Left lung (tissue), 14 donors: ENCODE measurements at places on chromosomes 7 and 10.
A peak's percentile ranks its signal among the peaks of the same experiment; 100 is the strongest.

GRCh38 chr7:31122649-31123058, 70.5 kb downstream of the ADCYAP1R1 start:
- DNase-seq: peak; percentile 62

- no peak for DNase-seq
Observed at GRCh38 chr10:88314362-88314761, 268.8 kb downstream of the RNLS start.

- no peak for DNase-seq
Observed at GRCh38 chr10:33276282-33276923, 58.1 kb downstream of the NRP1 start.

- DNase-seq: no peak
Observed at GRCh38 chr10:129660569-129660968, 193.5 kb downstream of the MGMT start.

- DNase-seq: no peak
Observed at GRCh38 chr7:81211204-81211933, 292.5 kb upstream of the SEMA3C start.

GRCh38 chr10:108132303-108132702, 967.8 kb upstream of the SORCS1 start:
- DNase-seq: no peak

GRCh38 chr10:44854693-44855350, 56.3 kb upstream of the TMEM72 start:
- no peak for DNase-seq

DNA sequence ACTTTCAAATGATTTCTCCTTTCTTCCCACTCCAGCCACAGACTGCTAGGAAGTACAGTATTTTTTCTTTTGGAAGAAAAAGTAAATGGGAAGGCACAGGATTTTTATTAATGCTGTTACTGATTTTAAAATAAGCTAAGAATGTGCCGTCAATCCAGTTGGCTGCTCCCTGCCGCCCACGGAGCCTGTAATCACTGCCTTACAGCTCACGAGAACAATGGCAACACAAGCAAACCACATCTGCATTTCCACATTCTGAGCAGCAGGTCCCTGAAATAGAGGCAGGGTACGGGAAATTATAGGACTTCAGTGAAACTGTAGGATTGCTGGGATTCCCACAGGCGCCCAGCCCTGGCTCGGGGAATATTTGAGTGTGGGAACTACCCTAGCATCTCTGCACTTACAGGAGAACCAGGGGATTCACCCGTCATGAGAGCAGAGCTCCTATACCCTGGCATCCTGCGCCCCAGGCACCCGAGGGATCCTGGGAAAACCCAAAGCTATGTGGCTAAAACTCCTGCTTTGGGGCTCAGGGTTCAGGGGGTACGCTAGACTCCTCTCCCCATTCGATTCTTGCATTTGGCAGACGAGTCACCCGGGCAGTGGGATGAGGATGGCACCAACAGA, 72.9 kb upstream of the TNS3 start:
- no peak for DNase-seq

DNA sequence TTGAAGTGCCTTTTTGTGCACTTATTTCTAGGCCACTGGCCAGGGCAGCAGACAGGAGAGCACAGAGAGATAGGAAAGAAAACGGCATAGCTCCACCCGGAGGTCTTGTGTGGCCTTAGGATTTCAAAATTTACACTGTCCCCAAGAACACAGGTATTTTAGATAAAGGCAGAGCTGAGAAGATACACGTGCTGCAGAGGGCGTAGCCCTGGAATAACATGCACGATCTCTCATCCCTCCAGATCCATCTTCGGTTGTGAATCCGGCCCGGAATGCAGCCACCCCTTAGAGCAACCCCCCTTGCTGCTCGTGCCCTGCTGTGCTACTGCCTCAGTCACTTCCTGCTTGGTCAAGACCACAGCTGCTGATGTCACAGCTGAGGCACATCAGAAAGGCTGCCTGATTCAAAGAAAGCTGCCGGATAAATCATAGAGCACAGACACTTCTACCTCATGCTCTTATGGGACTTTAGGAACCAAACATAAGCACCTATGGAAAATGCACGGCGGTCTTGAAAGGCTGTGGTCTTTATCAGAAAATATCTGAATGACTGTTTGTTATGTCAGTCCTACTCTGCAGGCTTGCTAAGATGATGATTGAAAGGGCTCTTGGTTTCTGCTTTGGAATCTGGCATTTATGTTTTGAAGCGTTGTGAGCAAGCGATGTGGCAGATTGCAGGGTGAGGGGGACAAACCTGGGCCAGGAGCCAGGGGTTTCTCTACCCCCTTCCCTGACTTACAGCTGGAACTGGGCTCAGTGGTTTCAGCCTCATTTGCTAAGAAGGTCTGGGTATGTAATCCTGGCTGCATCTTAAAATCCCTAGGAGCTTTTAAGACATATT, 152.0 kb downstream of the SVIL start:
- no peak for DNase-seq

GRCh38 chr7:78760620-78761355, 692.7 kb downstream of the MAGI2 start:
- DNase-seq: no peak

GRCh38 chr7:100975371-100975821, 6.0 kb downstream of the MUC12 start:
- DNase-seq: no peak

- no peak for DNase-seq
Observed at GRCh38 chr7:5627745-5628547, 153.5 kb downstream of the RNF216 start.

- no peak for DNase-seq
Observed at GRCh38 chr7:127870231-127870907, 160.9 kb downstream of the LRRC4 start.

- no peak for DNase-seq
Observed at GRCh38 chr10:8424555-8425211, 370.2 kb downstream of the GATA3 start.

- no peak for DNase-seq
Observed at GRCh38 chr7:102834999-102835398, 77.8 kb upstream of the LRRC17 start.

- no peak for DNase-seq
Observed at GRCh38 chr7:86477343-86477935, 166.3 kb upstream of the GRM3 start.

DNA sequence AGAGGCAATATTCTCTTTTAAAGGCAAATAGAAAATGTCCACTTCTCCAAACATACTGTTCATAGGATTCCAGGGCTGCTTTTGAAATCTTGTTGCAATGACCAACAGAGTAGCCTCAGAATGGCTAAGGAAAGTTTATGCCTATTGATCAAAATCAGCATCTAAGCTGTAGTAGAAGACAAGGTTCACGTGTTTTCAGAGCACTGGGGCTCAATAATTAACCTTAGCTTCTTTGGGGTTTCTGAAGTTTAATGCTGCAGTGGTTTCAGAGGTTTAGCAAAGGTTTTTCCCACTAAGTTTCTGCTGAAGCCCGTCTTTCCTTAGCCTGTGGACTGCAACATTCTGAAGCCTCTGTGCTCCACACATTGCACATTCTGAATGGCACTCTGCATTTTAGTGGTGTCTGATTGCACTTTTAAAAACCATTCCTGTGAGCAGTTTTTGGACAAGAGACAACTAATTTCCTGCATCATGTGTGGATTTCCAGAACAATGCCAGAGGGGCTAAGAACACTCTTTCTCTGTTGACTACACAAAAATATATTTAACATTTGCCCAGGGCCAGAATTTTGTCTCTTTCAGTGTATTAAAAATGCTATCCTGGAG, 342.5 kb downstream of the PTEN start:
- no peak for DNase-seq

DNA sequence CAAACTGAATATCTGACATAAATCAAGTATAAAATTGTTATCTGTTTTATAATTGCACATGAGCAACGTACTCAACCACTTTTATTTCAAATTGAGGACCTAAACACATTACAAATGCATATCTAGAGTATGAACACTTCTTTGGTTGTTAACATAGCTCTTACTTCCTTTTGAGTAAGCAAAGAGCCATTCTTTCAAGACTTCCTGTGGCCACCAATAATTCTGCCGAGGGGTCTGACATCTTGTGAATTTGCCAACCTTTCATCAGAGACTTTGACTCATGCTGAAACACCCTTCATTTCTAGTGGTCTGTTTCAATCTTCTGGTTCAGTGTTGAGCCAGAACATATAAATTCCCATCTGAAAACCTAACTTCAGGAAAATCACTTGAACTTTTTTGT, 59.4 kb downstream of the CDK14 start:
- no peak for DNase-seq

DNA sequence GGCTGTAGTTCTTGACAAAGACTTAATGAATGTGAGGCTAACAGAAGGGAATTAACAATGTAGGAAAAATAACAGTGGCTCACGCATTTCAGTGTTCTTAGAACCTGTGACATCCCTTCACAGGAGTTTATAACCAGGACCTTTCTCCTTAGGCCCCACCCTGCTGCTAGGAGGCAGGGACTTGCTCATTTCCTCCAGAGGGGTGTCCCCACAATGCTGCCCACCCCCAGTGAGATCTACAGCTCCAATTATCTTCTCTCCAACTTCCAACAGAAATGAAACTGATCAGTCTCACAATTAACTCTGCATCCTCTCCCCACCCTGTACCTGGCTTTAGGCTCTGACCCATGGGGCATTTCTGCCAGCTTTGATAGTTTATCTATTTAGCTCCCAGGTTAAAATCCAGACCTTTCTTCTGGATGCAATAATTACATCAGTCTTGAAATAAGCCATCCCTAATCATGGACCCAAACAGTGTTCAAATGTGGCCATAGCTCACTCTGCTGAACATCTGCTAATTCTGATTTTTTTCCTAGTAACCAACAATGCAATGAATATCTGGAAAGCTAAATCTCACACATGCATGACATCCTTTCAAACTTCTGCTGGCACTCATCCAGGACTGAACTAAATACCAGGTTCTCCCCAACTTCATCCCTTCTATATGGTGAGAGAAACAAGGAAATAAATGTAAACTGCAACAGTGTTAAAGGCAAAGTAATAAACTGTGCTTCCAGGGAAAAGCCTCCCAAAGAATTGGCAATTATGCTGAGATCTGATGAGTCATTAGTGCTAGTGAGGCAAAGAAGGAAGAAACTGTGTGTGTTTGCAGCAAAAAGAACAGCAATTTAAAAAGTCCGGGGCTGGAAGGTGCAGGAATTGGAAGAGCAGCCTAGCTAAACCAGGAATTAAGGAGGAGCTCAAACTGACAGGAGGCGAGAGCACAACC, 64.6 kb downstream of the HERPUD2 start:
- no peak for DNase-seq

DNA sequence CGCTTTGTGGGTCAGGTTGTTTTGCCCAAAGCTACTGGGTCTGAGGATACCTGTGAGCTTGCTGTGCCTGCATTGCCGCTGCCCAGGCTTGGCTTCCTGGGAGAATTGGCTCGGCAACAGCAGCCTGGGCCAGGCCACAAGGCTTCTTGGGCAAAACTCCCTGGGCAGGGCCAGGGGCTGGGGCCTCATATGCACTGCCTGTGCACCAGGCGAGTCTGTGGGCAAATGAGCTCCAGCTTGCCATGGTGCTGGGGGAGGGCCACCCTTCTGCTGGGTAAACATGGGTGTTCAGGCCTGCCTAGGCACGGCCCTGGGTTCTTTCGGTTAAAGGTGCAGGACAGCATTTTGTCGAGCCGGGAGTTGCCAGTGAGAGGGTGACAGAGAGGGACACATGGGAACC, 19.4 kb downstream of the ZMIZ1 start:
- DNase-seq: no peak

GRCh38 chr10:79943871-79944270, 5.0 kb downstream of the SFTPD start:
- no peak for DNase-seq

DNA sequence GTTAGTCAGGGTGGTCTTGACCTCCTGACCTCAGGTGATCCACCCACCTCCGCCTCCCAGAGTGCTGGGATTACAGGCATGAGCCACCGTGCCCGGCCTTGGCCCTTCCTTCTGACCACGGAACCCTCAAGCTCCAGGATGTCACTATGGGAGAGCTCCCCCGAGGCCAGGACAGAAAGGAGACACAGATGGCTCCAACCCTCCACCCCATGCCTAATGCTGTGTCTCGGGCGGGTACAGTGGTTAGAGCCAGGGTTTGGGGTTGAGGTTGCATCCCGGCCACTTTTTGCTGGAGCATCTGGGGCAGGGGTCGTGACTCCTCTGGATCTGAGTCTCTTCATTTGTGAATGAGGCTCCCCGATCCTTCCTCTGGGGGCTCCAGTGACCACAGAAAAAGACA, 8.1 kb downstream of the MYL10 start:
- DNase-seq: no peak

- no peak for DNase-seq
Observed at GRCh38 chr10:119772334-119772733, 46.5 kb downstream of the INPP5F start.

GRCh38 chr10:88100281-88100680, 236.9 kb downstream of the PTEN start:
- no peak for DNase-seq

- DNase-seq: no peak
Observed at GRCh38 chr10:29033311-29033940, 255.4 kb upstream of the LYZL1 start.

DNA sequence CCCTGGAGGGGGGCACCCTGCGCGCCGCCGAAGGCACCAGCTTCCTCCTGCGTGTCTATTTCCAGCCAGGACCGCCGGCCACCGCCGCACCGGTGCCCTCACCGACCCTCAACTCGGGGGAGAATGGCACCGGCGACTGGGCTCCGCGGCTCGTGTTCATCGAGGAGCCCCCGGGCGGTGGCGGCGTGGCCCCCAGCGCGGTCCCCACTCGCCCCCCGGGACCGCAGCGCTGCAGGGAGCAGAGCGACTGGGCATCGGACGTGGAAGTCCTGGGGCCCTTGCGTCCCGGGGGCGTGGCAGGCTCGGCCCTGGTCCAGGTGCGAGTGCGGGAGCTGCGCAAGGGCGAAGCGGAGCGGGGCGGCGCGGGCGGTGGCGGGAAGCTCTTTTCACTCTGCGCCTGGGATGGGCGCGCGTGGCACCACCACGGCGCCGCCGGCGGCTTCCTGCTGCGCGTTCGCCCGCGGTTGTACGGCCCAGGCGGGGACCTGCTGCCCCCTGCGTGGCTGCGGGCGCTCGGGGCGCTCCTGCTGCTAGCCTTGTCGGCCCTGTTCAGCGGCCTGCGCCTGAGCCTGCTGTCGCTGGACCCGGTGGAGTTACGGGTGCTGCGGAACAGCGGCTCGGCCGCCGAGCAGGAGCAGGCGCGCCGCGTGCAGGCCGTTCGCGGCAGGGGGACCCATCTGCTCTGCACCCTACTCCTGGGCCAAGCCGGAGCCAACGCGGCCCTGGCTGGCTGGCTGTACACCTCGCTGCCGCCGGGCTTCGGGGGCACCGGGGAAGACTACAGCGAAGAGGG, 594 bp downstream of the CNNM1 start:
- DNase-seq: peak; percentile 81

- DNase-seq: no peak
Observed at GRCh38 chr10:8498881-8499280, 444.4 kb downstream of the GATA3 start.

DNA sequence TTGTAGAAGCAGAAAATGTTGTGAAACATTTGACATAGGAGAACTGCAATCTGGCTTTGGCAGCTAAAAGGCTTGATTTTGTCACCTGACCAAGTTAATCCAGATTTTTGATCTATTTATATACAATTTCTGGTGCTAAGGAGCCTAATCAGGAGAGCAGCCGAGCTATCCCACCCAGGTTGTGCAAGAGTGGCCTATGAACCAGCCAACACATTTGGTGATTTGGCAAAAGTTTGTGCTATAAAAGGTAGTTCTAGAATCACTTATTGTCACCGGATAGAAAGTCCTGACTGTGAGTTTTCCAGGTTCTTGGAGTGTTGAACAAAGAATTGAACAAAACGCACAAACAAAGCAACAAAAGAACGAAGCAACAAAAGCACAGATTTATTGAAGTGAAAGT, 1.4 kb upstream of the SPAM1 start:
- DNase-seq: no peak

- DNase-seq: no peak
Observed at GRCh38 chr7:156896388-156897022, 3.5 kb upstream of the LMBR1 start.

- no peak for DNase-seq
Observed at GRCh38 chr10:116637830-116638229, 17.1 kb downstream of the PNLIPRP2 start.
